Iris pigment epithelial cell (primary cell): ENCODE measurements at places on chromosomes 2 and 18.

- DNase-seq, result peak; percentile 23
Measured at GRCh38 chr18:13611601-13612195, 114.7 kb downstream of the FAM210A start.

DNA sequence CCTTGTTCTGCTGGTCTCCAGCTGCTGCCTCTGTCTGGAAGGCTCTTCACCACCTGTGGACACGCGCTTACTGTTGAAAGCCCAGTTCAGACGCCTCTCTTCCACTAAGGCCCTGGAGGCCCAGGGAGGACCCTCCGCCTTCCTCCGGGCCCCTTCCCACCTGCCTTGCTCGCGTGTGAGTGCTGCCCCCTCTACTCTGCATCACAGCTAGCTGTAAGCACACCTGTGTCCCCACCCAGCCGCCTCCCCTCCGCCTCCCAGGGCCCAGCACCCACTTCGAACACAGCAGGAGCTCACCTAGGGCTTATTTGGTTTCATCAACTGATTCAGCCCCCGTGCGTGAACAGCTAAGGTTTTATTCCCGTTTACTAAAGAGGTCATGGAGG lies 49.7 kb downstream of the KCNF1 start:
- no peak for DNase-seq

DNA sequence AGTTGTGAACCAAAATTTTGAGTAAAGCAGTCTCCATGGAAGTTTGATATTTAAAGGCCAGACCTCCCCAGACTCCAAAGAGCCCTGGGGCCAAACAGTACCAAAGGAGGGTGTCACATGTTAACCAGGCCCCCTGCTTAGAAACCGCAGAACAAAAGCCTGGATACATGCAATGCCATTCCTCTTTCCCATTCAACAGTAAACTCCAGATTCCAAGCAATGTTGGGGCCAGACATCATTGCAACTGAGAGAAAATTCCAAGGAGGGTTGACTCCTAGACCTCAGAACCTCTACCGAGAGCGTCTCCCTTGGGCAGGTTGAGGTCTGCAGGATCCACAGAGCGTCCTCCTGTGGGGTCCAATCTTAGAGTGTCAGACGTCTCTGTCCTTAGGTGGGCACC lies 404.4 kb upstream of the SYT4 start:
- no peak for DNase-seq

DNA sequence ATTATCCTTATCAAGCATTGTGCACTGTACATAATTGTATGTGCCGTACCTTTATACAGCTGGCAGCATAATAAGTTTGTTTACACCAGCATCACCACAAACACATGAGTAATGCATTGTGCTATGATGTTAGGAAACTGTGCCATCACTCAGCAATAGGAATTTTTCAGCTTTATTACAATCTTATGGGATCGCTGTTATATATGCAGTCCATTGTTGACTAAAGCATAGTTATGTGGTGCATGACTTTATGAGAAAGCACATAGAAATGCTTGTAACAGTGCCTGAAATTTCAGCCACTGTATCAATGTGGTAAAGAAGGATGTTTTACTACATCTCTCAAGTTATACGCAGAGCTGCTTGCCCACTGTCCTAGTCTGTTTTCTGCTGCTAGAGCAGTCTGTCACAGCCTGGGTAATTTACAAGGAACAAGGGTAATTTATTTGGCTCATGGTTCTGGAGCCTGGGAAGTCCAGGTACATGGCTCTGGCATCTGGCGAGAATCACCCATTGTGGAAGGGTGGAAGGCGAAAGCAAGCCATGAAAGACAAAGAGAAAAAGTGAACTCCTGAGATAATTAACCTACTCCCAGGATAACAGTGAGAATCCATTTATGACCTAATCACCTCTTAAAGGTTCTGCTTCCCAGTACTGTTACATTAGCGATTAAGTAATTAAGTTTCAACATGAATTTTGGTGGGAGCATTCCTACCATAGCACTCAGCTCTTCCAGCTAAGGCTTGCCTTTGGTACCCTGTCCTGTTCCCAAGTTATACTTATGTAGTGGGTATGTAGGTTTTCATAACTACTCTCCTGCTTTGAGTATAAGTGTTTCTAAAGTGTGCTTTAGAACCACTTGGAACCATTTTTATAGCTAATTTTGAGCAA lies 4.6 kb downstream of the MAP3K20 start:
- peak; percentile 97 for DNase-seq

DNA sequence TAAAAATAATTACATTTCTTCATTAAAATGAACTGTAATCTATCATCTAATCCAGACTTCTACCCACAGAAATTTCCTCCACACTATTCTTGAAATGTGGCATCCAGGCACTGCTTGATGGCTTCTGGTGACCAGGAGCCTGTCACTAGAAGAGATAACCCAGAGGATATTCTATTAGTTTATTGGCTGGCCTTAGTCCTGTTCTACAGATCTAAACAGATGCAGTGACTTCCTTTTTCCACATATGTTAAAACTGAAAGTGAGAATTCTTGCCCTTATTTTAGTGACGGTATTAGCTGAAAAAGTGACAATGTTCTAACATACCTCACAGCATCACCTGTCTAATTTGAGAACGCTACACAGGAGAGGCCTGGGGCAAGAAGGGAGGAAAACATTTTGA lies 775.4 kb downstream of the TSN start:
- no peak for DNase-seq

DNA sequence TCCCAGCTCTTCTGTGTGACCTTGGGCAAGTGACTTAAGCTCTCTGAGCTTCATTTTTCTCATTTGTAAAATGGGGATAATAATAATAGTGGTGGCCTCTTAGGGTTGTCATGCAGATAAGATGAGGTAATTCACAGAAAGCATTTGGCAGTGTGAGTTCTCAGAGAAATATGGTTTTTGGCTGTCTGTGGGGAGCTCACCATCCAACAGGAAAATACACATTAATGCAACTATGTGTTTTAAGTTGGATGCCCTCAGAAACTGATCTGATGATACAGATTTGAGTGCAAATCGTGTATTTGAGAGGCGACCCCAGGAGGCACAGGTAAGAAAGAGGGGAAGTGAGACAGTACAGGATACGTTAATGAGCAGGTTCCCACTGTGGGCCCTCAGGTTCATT lies 56.1 kb upstream of the SPRED2 start:
- no peak for DNase-seq

GRCh38 chr2:237674731-237675276 lies 47.4 kb downstream of the LRRFIP1 start:
- DNase-seq, result peak; percentile 80

GRCh38 chr2:70133491-70134322 lies 46.4 kb downstream of the PCBP1 start:
- DNase-seq, result no peak

- peak; percentile 39 for DNase-seq
Measured at GRCh38 chr2:218671097-218671653, 627 bp downstream of the RNF25 start.
